ENCODE measurements at places on chromosomes 6 and 20. TPM values are rescaled to one million over a fixed set of nuclear protein-coding genes. Genes with fewer than 3 reads are reported as not detected.

DNA sequence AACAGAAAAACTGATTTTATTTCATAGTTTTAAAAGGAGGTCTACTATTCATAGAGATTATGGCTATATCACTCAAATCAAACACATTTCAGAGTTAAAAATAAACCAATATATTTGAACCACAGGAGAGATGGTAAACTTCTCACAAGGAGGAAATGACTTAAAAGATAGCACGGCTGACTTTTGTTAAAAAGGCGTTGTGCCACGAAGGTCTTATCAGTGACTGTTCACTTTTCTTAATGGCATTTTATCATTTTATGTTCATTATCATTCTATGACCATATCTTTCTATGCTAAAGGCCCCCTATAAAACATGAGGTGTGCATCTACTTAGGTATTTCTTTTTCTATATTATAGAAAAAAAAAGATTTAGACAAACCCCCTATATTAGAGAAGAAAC lies 19.6 kb downstream of the ELOVL4 start:
- no peak for DNase-seq

- no peak for DNase-seq
Measured at GRCh38 chr6:47936820-47937219, 155.0 kb downstream of the OPN5 start.

DNA sequence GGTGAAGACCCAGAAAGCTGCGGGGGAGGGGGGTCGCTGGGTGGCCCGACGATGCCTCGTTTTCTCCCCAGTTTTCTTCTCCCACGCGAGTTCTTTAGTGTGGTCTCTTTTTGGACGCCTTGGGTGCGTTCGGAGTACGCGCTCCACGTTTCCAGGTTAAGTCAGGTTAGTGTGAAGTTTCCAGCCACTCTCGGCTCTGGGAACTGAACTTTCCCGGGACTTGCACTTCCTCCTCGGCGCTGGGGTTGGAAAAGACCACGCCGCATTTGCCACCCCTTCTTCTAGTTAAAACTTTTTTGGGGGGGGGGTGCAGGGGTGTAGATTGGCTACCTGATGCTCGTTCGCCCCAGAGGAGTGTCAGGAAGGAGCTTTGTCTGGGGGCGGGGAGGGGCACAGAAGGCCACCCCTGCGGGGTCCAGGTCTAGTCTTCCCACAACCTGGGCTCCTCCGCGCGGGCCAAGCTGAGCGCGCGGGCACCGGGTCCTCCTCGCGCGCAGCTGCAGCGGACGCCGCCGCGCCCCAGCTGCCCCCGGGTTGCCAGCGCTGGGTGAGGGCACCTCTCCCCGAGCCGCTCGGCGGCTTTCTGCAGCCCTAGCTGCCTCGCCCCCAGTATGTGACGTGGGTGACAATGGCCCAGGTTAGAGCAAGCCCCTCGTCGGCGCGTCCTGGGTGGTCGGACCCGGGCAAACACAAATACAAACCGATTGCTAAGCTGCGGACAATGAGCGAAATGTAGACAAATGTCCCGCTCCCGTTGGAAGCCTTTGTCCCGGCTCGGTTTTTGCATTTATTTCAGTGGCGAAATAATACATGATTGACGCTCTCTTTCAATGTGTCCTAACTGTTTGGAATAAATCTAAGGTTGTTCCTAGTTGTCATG lies 1.7 kb upstream of the NKX2-2 start:
- no peak for DNase-seq

- DNase-seq, result peak; percentile 97
Measured at GRCh38 chr6:44064089-44064947, 62.9 kb downstream of the MRPL14 start.

DNA sequence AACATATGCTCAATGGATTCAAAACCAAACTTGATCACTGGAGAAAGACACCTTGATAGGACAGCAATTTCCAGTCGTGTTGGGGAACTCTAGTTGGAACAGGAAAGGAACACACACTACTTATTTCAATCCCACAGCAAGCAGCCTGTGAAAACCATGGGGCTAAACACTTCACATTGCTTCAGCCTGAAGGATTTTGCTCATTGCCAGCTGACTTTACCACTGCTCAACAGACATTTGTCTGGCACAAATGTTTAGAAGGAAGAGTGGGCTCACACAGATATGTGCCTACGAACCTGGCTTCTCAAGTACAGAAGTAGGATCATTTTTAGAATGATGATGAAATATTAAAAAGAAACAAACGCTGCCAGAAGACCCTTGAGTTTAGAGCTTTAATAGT lies 598.1 kb downstream of the PHF3 start:
- DNase-seq, result no peak

The SYNE1 gene
- total RNA-seq, result 20.8 TPM
